Stimulated activated CD4-positive, alpha-beta T cell treated with anti-CD3 and anti-CD28 coated beads, Interleukin-2, amount 100 ng/mL, for 24 hours (primary cell): ENCODE measurements at places on chromosomes 4 and X.

DNA sequence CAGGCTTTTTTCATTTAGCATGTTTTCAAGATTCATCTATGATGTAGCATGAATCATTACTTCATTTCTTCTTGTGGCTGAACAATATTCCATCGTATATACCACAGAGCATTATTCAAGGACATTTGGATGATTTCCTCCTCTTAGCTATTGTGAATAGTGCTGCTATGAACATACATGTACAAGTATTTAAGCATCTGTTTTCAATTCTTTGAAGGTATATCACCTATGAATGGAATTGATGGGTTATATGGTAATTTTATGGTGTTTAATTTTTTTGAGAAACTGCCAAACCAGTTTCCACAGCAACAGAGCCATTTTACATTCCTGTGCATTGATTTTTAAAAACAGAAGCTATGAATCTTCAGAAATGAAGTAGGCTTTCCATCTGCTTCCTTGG, 36.1 kb upstream of the WDR19 start:
- DNase-seq, result no peak

DNA sequence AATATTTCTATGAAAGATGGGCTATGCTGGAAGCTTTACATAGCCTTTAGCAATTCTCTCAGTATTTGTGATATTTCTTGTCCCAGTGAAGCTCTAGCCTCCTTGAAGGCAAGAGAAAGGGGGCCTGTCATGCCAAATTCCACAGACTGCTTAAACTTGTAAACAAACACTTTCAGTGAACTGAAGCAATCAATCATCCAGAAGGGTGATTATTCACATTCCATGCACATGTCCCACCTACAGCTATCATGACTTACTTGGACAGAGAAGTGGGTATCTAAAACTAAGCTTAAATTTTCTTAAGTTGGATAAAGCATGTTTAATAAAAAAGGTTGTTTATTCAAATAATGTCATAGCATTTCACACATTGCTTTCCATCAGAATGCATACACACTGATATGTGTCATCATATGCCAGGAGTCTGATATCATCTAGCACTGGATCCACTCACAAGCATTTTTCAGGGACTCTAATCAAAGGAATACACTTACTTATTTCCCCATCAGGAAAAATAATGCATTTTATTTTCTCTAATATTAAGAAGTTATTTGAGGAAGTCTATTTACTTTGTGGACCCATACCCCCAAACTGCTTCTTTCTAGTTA, 1.2 kb upstream of the FSTL5 start:
- no peak for DNase-seq

DNA sequence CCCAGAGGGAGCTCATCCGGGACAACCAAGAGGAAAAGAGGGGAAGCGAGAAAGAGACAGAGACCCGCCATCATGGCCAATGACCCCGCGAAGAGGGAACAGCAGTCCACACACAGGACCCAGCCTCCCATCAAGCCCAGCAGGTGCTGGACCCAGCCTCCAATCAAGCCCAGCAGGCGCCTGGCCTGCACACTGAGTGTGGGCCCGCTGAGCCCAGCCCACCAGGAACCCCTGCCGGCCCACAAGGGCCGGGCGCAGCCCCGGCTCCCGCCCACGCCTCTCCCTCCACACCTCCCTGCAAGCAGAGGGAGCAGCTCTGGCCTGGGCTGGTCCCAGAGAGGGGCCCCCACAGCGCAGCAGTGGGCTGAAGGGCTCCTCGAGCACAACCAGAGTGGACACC, 391.1 kb downstream of the IDS start:
- no peak for DNase-seq

GRCh38 chrX:16114611-16115010, 8.8 kb upstream of the GRPR start:
- DNase-seq, result no peak

DNA sequence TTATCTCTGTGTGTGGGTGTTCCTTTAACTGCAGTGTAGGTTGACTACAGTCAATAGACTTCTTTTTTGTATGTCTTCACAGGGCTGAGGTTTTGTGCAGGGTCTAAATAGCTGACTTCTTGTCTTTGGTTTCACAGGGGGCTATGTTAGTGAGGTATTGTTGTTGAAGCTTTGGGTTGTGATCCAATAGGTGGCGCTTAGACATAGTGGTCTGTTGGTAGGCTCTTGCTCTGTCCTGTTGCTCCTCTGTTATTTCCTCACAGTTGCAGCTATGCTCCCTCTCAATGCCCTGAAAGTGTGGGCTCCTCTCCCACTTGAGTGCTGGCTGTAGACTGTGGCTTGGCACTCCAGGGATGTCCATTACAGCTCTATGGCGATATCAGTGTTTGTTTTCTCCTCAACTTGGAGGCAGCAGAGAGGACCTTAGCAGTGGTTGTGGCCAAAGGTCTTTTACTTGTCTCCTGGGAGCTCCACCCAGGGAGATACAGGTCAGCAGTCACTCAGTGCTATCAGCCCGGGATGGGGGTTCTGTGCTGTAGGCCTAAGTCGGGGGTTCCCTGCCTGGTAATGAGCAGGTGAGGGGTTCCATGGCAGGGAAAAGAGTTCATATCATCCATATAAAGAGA, 14.0 kb downstream of the POF1B start:
- no peak for DNase-seq

GRCh38 chr4:180394312-180394711, 1848.9 kb upstream of the TENM3 start:
- DNase-seq, result no peak

DNA sequence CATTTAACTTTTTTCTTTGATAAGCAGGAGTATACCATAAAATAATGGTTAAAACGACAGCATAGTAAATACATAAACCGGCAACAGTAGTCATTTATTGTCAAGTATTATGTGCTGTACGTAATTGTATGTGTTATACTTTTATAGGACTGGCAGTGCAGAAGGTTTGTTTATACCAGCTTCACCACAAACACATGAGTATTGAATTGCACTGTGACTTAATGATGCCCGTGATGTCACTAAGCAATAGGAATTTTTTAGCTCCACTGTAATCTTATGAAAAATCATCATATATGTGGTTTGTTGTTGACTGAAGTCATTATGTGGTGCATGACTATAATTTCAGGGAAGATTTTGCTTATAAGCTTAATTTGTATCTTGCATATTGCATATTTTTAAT, 424.6 kb downstream of the PABPC4L start:
- no peak for DNase-seq

GRCh38 chr4:152331042-152331441, 204.8 kb downstream of the FBXW7 start:
- no peak for DNase-seq

DNA sequence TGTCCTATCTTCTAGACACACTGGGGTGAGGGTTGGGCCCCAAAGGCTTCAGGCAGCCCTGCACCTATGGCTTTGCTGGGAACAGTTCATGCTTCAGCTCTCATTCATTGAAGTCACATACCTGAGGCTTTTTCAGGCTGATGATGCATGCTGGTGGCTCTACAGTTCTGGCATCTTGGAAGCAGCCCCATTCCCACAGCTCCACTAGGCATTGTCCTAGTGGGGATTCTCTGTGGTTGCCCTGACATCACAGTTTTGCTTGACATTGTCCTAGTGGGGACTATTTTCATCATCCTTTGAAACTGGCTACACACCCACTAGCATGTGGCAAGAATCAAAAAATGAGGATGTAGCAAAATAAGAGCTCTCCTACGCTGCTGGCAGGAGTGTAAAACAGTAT, 37.7 kb upstream of the C4orf17 start:
- no peak for DNase-seq
